GM12892 (cell line): ENCODE measurements at places on chromosomes 7 and 10.

GRCh38 chr10:103692436-103692951 lies 162.9 kb downstream of the SH3PXD2A start:
- DNase-seq, result peak; percentile 76

GRCh38 chr10:42638055-42638820 lies at the start of gene ZNF33B:
TSS of gene ZNF33B (minus strand) at chr10:42638570. CDS start at chr10:42636928, 1,642 bp downstream.
- DNase-seq, result peak; percentile 71

GRCh38 chr10:77925795-77926565 lies 575 bp downstream of the DLG5 start:
- DNase-seq, result peak; percentile 42

- no peak for DNase-seq
Observed at GRCh38 chr7:155962191-155962967, 150.1 kb upstream of the SHH start.

DNA sequence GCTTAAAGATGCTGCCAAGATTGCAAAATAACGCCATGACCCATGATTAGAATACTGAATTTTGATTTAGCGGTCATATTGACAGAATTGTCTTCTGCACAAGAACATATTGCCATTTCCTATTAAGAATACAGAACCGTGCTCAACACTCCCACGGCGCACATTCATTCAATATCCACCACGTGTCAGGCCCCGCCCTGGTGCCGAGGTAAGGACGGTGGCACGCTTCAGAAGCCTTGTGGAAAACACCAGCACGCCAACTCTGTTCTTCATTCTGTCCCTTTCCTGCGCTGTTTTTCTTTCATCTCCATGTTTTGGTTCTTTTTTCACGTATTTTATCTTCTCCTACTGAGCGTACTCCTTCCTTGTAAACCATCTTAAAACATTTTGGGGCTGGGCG lies 189.3 kb downstream of the ZMYND11 start:
- no peak for DNase-seq

GRCh38 chr7:143389316-143390103 lies 8.4 kb downstream of the ZYX start:
- no peak for DNase-seq

DNA sequence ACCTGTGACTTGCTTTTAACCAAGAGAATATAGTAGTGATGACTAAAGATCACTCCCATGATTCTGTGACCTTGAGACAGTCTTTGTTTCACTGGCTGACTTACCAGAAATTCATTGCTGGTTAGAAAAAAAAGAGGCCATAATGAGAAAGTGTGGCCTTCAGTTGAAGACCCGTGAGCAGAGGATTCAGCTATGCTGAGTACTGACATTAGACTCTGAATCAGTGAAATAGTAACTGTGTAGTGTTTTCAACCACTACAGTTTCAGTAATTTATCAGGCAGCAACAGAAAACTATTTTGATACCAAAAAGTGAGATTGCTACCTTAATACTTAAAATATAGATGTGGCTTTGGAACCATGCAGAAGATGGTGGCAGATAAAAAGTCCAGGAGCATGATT lies 298.0 kb upstream of the KCND2 start:
- DNase-seq, result no peak
